Stimulated activated CD4-positive, alpha-beta T cell treated with anti-CD3 and anti-CD28 coated beads, TNF-alpha, amount 100 ng/mL, for 1 hour (primary cell): ENCODE measurements at places on chromosomes 2 and 18.

DNA sequence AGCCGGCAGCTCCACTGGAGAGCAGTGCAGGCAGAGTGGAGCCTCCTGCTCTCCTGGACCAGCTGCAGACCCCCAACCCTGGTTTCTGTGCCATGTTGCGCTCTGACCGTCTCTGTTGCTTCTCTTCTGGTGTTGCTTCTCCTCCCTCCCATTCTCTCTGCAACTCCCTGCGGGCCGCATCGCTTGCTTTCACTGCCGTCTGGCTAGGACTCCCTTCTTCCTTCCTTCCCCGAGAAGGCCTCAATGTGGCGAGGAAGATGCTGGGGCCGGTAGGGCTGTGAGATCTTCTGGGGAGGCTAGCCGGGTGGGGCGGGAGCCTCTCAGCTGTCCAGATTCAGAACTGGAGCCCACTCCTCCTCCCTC lies 6.2 kb downstream of the DNAJB2 start:
- DNase-seq, result no peak

DNA sequence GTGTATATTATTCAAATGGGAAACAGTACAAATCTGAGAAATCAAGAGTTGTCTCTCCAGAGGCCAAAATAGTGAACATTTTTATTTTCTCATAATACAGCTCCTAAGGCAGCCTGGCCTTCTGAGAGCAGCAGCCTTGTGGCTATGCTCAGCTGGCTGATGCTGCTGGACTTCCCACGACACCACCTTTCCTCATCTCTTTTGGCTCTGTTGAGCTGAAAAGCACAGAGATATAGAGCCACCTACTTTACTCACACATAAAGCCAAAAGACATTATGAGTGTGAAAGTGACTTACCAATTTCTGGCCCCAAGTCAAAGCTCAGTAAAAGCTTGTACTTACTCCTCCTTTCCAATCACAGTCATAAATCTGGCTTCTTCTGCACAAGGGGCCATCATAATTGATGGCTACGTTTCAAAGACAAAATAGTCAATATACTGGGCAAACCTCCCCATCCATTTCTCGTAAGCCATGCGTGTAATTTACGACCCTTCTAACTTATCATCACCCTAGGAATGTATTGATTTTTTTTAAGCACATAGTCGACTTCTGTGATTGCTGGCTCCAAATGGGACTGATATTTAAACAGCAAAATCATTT lies 18.6 kb upstream of the REG3A start:
- DNase-seq, result no peak

GRCh38 chr2:188430705-188431104 lies 139.0 kb downstream of the GULP1 start:
- DNase-seq, result no peak

DNA sequence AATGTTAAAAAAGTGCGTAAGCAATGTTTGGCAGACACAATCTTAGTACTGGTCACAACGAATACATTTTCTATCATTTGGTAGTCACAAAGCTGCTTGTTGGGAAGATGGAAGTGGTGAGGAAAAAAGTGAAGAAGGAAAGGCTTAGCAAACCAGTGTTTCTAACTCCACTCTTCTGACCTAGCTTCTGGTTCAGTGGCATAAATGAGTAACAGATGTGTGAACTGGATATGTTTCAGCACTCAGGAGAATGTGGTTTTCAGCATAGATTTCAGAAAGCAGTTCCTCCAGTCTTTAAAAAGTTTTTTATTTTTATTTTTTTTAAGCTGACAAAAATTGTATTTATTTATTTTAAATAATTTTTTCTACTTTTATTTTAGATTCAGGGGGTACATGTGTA lies 357.1 kb downstream of the CPS1 start:
- no peak for DNase-seq

- DNase-seq, result no peak
These were observed 50.0 kb downstream of the RHBDD1 start for GRCh38 chr2:226885769-226886435.

DNA sequence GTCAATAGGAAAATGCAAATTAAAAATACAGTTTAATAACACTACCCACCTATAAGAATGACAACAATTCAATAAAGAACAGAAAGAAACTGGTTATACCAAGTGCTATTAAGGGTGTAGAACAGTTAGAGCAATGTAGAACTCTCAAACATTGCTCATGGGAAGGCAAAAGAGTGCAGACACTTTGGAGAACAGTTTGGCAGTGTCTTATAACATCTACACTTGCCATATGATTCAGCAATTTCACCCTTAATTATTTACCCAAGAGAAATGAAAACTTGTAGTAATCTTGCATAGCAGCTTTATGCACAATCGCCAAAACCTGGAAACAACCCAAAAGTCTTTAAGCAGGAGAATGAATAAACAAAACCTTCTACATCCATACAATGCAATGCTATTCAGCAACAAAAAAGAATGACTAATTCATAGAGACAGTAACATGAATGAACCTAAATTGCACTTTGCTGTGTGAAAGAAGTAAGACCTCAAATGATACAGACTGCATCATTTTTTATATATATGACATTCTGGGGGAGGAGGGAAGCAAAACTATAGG lies 455.2 kb downstream of the THSD7B start:
- DNase-seq, result no peak

DNA sequence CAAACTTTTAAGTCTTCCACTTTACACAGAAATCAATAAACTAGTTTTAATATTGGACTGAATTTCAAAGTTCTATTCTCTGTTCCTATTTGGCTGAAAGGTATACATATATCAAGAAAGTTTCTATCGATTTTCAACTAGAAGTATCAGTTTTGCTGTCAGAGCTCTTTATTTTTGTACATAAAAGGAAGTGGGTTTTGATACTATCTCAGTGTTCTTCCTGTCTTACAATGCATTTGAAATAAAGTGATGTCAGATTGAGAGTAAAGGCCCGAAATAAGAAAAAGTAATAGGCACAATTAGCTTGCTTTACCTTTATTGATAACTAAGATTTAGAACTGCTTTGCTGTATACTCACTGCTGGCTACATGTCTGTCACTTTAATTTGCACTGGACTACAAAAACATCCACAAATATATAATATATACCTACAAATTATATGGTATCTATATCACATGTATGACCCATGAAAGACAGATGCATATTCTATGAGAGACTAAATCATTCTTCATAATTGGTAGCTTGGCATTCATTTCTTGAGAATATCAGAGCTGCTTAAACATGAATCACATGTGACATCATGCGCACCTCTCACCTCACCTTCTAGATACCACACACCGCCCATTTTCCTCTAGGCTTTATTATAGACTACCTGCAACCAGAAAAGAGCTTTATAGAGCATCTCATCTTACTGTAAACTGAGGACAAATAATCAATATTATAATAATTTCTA lies 83.6 kb downstream of the ASXL2 start:
- no peak for DNase-seq

DNA sequence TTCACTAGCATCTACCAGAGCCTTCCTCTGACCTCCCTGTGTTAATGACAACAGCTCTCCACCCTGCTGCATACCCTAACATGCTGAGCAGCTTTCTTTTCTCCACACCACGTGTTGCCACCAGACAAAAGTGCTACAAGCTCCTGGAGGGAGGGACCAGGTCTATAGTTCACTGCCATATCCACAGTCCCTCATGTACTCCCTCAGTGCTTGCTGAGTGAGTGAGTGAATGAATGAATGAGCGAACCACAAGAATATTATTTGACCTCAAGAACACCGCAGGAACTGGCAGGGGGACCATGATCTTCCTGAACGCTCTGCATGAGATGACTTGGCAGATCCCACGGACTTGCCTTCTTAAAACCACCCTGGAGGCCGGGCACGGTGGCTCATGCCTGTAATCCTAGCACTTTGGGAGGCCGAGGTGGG lies 47.4 kb upstream of the CAB39 start:
- no peak for DNase-seq

GRCh38 chr2:9543557-9543956 lies 12.1 kb downstream of the ADAM17 start:
- DNase-seq, result no peak
